Eye (tissue), 1 donor: ENCODE measurements at places on chromosomes 3 and 15.

- DNase-seq = no peak
These were observed 66.2 kb upstream of the TSC22D2 start for GRCh38 chr3:150341891-150342290.

DNA sequence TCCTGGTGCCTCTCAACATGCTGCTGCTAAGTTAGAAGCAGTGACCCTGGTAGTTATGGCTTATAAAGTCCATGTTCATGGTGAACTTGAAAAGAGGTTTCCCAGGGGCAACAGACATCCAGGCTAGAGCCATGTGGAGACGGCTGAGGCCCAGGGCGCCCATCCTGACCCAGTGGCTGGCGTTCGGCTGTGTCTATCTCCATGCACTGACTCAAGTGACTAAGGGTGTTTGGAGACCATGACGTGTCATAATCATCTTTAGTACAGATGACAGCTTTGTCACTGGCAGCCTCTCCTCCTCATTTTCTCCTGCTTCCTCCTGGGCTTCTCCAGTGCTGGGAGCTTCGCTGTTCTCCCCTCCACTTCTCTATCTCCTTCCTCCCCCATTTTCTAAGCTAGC, 287.4 kb upstream of the LYSMD4 start:
- DNase-seq = no peak

DNA sequence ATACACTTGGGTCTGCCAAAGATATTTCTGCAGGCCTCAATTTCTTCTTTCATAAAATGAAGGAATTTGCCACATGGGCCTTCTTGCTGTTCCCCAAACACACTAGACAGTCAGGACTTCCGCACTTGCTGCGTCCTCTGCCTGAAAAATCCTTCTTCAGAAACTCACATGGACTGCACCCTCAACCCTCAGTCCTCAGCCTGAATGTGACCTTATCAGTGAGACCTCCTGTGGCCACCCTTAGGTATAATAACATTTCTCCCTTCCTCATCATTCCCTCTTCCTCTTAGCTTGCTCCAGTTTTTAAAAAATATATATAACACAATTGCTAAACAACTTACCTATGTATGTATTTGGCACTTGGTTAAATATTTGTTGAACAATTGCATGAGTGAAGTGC, 257.5 kb downstream of the MFSD1 start:
- DNase-seq = no peak

GRCh38 chr3:100833483-100833882, 124.2 kb downstream of the TFG start:
- no peak for DNase-seq

DNA sequence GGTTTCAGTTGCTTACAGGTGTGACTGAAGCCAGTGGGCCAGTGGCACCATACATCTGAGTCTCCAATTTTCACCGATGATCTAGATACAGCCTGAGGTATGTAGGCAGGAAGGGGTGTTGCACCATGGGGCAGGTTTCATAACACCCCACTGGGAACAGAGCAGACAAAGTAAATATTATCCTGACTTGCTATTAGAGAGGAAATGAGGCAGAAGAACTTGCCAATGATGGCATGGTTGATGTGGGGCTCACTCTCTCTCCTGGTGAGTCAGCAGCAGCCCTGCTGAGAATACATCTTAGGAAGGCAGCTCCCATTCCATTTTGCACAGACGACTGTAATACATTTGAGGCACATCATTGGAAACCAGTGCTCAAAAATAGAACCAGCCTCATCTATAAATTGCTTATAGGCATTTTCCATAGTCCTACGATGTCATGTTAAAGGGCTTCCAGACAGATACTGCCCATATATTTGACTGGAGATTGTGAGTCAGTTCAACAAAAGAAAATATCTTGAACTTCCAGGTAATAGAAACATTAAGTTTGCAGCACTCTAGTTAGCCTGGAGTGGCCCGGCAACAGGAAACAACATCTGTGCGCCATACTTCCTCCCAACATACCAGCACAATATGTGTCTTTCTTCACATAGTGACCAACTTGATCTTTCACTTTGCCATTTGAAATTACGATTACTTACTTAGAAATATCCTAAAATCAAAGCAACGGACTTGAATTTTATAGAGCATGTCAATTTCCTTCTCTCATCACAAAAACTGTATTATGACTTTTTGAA, 175.5 kb downstream of the NECTIN3 start:
- DNase-seq = peak; percentile 12

GRCh38 chr3:184806567-184807271, 5.2 kb upstream of the VPS8 start:
- DNase-seq = no peak

DNA sequence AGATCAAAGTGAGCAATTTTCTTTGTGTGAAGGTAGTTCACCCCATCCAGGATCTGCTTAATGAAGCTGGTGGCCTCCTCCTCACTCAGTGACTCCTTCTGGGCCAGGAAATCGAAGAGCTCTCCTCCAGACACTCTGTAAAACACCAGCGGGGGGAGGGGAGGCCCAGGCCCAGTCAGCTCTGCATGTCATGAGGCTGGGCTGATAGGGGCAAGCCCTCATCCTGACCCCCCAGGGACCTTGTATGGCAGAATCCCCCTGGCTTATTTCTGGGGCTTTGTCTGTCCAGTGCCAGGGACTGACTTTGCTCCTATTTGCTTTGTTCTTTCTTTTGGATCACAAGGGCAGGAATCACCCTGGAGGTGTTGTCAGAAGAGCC, 74.9 kb downstream of the DAPK2 start:
- no peak for DNase-seq

DNA sequence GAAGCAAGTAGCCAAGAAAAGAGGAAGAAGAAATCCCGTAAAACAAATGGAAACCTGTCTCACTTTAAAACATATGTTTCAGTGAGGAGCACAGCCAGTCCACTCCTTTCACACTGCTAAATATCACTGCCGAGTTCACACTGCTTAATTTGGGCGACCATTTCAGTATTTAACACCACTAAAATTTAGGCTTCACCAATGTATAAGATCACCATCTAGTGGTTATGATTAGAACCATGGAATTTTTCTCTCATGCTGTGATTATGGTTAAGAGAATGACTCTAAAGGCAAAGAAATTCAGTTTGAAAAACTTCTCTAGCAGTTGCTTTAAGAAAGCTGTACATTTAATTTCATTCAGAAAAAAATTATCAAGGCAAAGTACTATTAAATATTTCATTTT, 16.6 kb downstream of the SLC4A7 start:
- DNase-seq = peak; percentile 46
